ENCODE measurements at places on chromosomes 6 and 20. TPM values are rescaled to one million over a fixed set of nuclear protein-coding genes. Genes with fewer than 3 reads are reported as not detected.

DNA sequence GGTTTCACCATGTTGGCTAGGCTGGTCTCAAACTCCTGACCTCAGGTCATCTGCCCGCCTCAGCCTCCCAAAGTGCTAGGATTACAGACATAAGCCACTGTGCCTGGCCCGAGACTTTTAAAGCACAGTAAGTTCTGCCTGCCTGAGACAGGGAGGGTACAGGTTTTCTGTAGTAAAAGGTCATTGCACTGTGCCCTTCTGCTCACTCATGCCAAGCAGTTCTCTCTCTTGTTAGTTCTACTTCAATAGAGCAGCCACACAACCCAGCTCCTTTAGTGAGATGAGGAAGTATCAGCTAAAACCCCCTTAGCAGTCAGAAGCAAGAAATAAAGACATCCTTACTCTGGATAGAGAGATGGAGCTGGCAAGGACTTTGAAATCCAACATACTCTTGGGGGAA is 52.4 kb upstream of the ARMH2 start:
- DNase-seq, result no peak
- no peaks in the 10 kb centered on the region for H3K27me3 ChIP-seq
- peaks cover 84% of the 10 kb centered on the region for H3K36me3 ChIP-seq
- no peak overlapping the region for H3K4me3 ChIP-seq
- peaks cover 28% of the 10 kb centered on the region for H3K4me1 ChIP-seq

DNA sequence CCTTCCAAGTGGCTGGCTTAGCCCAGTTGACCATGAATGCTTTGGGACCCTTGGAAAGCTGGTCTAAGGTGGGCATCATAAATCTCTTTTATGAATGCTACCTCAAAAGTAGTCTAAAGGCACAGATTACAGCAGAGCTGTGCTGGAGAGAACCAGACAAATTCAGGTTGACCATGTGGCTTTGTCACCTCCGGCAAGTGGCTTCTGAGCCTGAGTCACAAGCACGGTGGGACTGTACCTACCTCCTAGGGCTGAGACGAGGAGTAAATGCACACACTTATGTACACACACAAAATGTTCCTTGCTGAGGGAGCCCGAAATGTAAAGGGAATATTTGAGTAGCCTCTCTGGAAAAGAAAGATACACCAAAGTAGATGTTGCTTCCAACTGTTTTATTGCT is 155.9 kb downstream of the NFATC2 start:
- H3K36me3 ChIP-seq, result peaks cover 58% of the 10 kb centered on the region
- DNase-seq, result peak; percentile 23
- no peak overlapping the region for H3K4me3 ChIP-seq
- H3K4me1 ChIP-seq, result peaks cover 65% of the 10 kb centered on the region

DNA sequence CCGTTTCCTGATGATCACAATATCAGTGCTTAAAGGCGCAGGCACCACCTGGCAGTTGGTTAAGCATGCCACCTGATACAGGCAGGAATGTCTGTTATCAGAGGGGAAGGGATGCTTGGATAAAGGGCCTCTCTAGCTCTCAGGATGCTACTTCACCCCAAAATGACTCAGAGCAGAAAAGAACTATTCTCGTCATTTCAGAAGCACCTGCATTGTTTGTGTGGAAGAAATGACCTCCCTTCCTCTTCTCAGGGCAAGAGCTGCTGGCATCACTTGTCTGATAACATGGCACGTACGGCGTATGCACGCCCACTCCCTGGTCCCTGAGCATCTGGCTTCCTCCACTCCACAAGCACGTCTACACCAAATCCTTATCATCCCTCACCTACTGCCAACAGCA is 47.3 kb downstream of the ATP9A start:
- H3K4me1 ChIP-seq, result peaks cover 1% of the 10 kb centered on the region
- no peak overlapping the region for H3K4me3 ChIP-seq
- no peak overlapping the region for H3K27ac ChIP-seq
- H3K36me3 ChIP-seq, result no peaks in the 10 kb centered on the region
- H3K27me3 ChIP-seq, result peaks cover 11% of the 10 kb centered on the region

Gene CAGE1
- 0.12 TPM for total RNA-seq

Gene NRSN1
- not detected for total RNA-seq

Gene RREB1
- 27.2 TPM for total RNA-seq

All from activated CD4-positive, alpha-beta T cell treated with anti-CD3 and anti-CD28 coated beads, Interleukin-2, amount 10 ng/mL, durations not matched to agents 7 days and 5 days (primary cell).